Tibial nerve (tissue), 4 donors: ENCODE measurements at places on chromosomes 5 and 9. TPM values are rescaled to one million over a fixed set of nuclear protein-coding genes. Genes with fewer than 3 reads are reported as not detected.

DNA sequence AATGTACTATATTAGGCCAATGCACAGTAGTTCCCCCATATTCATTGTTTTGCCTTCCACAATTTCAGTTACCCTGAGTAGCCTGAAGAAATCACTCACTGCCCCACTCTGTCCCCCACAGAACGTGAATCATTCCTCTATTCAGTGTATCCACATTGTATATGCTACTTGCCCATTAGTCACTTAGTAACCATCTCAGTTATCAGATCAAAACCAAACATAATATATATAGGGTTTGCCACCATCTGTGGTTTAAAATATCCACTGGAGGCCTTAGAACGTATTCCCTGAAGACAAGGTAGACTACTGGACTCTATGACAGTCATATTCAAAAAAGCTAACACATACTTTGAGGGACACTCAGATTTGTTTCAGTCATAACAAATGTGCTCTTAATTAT, 465.7 kb upstream of the RGMB start:
- no peak for DNase-seq
- no peak overlapping the region for H3K4me3 ChIP-seq
- no peak overlapping the region for H3K27ac ChIP-seq
- no peaks in the 10 kb centered on the region for H3K36me3 ChIP-seq
- H3K4me1 ChIP-seq, result no peaks in the 10 kb centered on the region
- H3K27me3 ChIP-seq, result no peaks in the 10 kb centered on the region

The ROR2 gene
- total RNA-seq, result 2.1 TPM

The SYNPO gene
- 59.7 TPM for total RNA-seq

DNA sequence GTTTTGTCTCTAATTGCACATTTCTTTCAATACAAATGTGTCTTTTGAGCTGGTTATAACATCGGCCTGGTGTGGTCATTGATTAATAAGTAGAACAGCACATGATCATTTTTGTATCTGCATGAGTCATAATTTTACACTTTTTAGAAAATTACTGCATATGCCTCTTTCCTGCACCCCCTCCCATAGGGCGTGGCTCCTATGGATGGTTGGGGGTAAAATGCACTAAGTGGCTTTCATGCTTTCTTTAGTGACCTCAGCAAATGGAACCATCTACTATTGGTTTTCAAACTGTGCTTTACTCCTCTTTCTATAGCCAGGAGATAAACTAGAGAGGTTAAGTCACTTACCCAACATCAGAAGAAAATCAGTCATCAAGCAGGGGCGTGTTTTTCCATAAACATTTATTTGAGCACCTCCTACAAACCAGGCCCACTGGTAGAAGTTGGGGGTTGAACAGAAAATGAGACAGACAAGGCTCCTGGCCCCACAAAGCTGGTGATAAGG, 3.8 kb downstream of the ANXA6 start:
- H3K27ac ChIP-seq, result peak overlapping the region; percentile 12
- H3K4me3 ChIP-seq, result no peak overlapping the region
- no peaks in the 10 kb centered on the region for H3K36me3 ChIP-seq
- no peak for DNase-seq
- H3K4me1 ChIP-seq, result peaks cover 54% of the 10 kb centered on the region

The DNAH5 gene
- 0.21 TPM for total RNA-seq

DNA sequence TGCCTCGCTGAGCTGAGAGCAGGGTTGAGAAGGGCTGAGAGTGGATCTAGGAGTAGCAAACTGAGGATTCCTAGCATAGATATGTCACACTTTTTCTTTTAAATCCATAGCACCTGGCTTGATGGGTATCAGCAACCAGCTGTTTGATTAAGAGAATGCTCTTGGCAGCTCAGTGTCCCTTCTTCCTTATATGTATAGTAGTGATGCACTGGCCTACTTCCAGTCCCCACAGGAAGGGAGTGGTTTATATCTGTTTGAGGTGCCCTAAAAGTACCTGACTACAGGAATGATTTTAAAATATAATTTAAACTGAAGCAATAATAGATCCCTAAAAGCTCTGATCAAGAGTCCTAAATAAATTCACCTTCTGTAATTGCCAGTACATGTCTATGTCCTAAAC, 546.8 kb upstream of the ZNF608 start:
- no peaks in the 10 kb centered on the region for H3K27me3 ChIP-seq
- DNase-seq, result no peak
- no peaks in the 10 kb centered on the region for H3K4me1 ChIP-seq
- H3K4me3 ChIP-seq, result no peak overlapping the region
- H3K27ac ChIP-seq, result no peak overlapping the region
- H3K36me3 ChIP-seq, result no peaks in the 10 kb centered on the region

- no peaks in the 10 kb centered on the region for H3K4me1 ChIP-seq
- H3K27me3 ChIP-seq, result no peaks in the 10 kb centered on the region
- no peaks in the 10 kb centered on the region for H3K36me3 ChIP-seq
- no peak overlapping the region for H3K27ac ChIP-seq
Measured at GRCh38 chr9:19283072-19283710, 52.7 kb downstream of the DENND4C start.

DNA sequence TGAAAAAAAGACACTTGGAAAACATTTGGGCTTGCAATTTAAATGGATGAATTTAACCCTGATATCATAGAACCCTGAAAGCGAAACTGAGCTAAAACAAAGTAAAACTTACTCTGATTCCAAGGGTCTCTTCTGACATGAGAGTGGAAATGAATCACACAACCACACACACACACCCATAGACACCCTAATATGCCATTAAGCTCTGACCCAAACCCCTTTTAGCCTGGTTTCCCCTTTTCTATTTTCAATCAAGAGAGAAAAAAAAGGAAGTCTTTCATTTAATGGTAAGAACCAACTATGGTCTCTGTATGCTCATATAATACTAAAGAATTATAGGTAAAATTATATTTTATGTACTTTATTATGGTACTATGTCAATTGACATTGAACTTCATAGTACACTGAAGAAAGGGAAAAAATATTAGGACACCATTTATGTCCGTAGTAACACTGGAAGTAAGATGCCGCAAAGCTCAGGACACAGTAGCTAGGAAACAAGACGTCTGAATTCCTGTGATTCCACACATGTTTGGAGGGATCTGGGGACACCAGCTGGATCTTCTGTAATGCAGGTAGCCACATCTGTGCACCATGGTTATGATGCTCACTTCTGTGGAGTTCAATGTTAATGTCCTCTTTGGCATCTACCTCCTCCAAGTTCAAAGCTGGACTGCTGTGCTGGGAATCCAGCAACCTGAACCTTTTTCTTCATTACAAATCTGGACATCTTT, 95.8 kb downstream of the PCSK1 start:
- peak overlapping the region; percentile 57 for H3K27ac ChIP-seq
- peaks cover 9% of the 10 kb centered on the region for H3K4me1 ChIP-seq
- H3K27me3 ChIP-seq, result no peaks in the 10 kb centered on the region
- no peak for DNase-seq

- H3K36me3 ChIP-seq, result peaks cover 3% of the 10 kb centered on the region
- DNase-seq, result no peak
- no peak overlapping the region for H3K27ac ChIP-seq
- no peaks in the 10 kb centered on the region for H3K4me1 ChIP-seq
- H3K4me3 ChIP-seq, result no peak overlapping the region
Measured at GRCh38 chr5:150901446-150901845, 3.3 kb downstream of the ZNF300 start.

GRCh38 chr5:80103371-80103770, 68.2 kb downstream of the THBS4 start:
- no peak for DNase-seq
- H3K27me3 ChIP-seq, result no peaks in the 10 kb centered on the region
- H3K4me3 ChIP-seq, result no peak overlapping the region
- H3K36me3 ChIP-seq, result no peaks in the 10 kb centered on the region

DNA sequence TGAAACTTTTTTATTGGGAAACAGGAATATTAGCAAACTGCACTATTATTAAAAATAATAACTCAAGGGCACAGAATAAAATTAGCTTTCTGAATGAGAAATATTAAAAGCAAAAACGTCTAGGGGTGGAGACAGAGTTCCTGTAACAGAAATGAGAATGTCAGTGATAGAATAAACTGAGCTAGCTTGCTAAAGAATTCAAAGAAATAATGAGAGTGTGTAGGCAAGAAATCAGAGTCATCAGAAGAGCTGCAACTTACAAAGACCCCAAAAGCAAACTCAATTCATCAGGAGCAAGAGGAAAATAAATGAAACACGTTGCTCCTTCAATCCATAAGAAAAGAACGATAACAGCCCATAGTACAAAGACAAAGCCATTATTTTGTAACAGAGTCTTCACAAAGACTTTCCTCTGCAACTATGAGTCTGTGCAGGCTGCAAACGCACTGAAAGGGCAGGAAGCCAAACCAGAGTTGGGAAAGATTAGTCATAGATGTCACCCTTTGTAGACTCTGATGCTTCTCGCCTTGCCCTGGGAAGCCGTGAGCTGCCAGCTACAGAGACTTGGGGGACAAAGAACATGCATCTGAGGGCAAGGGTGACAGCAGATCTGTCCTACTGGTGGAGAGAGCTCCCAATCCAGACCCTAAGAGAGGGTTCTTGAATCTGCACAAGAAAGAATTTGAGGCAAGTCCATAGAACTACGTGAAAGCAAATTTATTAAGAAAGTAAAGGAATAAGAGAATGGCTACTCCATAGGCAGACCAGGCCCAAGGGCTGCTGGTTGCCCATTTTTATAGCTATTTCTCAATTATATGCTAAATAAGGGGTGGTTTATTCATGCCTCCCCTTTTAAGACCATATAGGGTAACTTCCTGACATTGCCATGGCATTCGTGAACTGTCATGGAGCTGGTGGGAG, 40.8 kb downstream of the SHC3 start:
- peak overlapping the region; percentile 51 for H3K27ac ChIP-seq
- no peak overlapping the region for H3K4me3 ChIP-seq
- H3K27me3 ChIP-seq, result no peaks in the 10 kb centered on the region
- DNase-seq, result peak; percentile 83

GRCh38 chr5:121667292-121667691, 184.4 kb upstream of the FTMT start:
- DNase-seq, result no peak
- H3K27me3 ChIP-seq, result no peaks in the 10 kb centered on the region

DNA sequence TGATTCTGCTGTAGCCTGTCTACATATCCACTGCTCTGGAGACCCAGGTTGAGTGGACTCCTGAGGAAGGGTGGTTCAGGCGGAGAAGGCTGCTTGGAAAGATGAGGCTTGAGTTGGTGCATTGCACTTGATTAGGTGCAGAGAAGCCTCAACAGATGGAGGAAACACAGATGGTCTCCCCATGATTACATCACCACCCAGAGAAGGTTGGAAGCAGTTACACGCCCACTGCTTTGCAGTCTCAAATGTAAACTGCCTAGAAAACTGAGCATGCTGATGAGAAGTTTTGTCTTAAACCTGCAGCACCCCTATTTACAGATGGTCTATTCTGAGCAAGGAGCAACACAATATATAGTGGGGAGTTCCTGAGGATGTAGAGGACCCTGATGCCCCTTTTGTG, 266.6 kb downstream of the PIK3R1 start:
- H3K4me1 ChIP-seq, result peaks cover 23% of the 10 kb centered on the region
- H3K36me3 ChIP-seq, result no peaks in the 10 kb centered on the region
- H3K27me3 ChIP-seq, result no peaks in the 10 kb centered on the region
- H3K4me3 ChIP-seq, result no peak overlapping the region
- DNase-seq, result no peak
- no peak overlapping the region for H3K27ac ChIP-seq

- H3K27me3 ChIP-seq, result no peaks in the 10 kb centered on the region
- H3K27ac ChIP-seq, result no peak overlapping the region
- no peaks in the 10 kb centered on the region for H3K36me3 ChIP-seq
- no peak overlapping the region for H3K4me3 ChIP-seq
- H3K4me1 ChIP-seq, result peaks cover 29% of the 10 kb centered on the region
- DNase-seq, result no peak
Measured at GRCh38 chr9:6782345-6782744, 24.6 kb downstream of the KDM4C start.

DNA sequence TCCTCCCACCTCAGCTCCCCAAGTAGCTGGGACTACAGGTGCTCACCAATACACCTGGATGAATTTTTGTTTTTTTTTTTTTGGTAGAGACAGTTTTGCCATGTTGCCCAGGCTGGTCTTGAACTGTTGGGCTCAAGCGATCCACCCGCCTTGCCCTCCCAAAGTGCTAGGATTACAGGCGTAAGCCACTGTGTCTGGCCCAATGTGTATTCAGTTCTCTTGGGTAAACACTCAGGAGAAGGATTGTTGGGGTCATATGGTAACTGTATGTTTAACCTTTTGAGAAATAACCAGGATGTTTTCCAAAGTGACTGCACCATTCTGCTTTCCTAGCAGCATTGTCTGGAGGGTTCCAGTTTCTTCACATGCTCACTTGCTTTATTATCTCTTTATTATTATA, 67.4 kb downstream of the TNPO1 start:
- H3K27ac ChIP-seq, result no peak overlapping the region
- H3K36me3 ChIP-seq, result peaks cover 4% of the 10 kb centered on the region
- H3K27me3 ChIP-seq, result no peaks in the 10 kb centered on the region
- no peaks in the 10 kb centered on the region for H3K4me1 ChIP-seq
- DNase-seq, result no peak

The DNAJC25 gene
- 14.7 TPM for total RNA-seq

The SV2C gene
- 1.4 TPM for total RNA-seq

GRCh38 chr5:112294126-112294525, 125.0 kb downstream of the EPB41L4A start:
- H3K27me3 ChIP-seq, result no peaks in the 10 kb centered on the region
- no peaks in the 10 kb centered on the region for H3K36me3 ChIP-seq
- no peak overlapping the region for H3K4me3 ChIP-seq
- H3K27ac ChIP-seq, result no peak overlapping the region

The ARID3C gene
- 0.66 TPM for total RNA-seq

DNA sequence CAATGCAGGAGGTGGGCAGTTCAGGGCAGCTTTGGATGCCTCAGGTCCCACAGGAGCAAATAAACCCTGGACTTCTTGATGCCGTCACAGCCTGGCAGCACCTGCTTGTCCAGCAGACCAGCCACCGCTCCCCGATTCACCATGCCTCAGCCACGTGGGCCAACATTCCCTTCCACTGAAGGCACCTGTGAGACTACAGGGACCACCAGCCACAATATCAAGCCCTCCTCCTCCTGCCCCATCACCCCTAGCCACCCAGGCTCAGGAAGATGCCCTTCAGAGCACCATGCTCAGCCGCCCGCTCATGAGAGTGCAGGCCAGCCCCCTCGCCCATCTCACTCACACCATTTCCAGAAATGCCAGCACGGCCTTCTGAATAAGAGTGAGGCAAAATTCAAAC, 234.7 kb downstream of the SYK start:
- no peaks in the 10 kb centered on the region for H3K27me3 ChIP-seq
- no peak overlapping the region for H3K27ac ChIP-seq
- H3K4me3 ChIP-seq, result no peak overlapping the region
- no peaks in the 10 kb centered on the region for H3K36me3 ChIP-seq
- DNase-seq, result no peak

The TMED7 gene
- 82.5 TPM for total RNA-seq
